ENCODE measurements at places on chromosomes 12 and 14. TPM values are rescaled to one million over a fixed set of nuclear protein-coding genes. Genes with fewer than 3 reads are reported as not detected.

The RNFT2 gene
- total RNA-seq, result 17.3 TPM

The GPATCH2L gene
- 42.6 TPM for total RNA-seq

The MYH6 gene
- not detected for total RNA-seq

DNA sequence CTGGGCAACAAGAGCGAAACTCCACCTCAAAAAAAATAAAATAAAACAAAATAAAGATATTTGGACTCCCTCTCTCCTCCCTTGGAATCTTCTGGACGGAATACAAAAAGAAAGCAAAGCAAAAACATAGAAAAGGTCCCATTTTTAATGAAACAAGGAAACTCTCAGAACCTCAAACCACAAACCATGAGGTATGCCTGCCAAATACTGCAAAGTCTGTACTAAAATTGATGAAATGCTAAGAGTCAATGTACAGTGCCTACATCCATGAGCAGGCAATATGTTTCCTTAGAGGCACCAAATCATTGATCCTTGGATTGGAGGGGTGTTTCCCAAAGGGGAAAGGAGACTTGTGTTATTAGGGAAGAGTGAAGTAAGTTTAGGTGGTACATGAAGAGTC lies 8.2 kb upstream of the RPS6KA5 start:
- no peak for DNase-seq

DNA sequence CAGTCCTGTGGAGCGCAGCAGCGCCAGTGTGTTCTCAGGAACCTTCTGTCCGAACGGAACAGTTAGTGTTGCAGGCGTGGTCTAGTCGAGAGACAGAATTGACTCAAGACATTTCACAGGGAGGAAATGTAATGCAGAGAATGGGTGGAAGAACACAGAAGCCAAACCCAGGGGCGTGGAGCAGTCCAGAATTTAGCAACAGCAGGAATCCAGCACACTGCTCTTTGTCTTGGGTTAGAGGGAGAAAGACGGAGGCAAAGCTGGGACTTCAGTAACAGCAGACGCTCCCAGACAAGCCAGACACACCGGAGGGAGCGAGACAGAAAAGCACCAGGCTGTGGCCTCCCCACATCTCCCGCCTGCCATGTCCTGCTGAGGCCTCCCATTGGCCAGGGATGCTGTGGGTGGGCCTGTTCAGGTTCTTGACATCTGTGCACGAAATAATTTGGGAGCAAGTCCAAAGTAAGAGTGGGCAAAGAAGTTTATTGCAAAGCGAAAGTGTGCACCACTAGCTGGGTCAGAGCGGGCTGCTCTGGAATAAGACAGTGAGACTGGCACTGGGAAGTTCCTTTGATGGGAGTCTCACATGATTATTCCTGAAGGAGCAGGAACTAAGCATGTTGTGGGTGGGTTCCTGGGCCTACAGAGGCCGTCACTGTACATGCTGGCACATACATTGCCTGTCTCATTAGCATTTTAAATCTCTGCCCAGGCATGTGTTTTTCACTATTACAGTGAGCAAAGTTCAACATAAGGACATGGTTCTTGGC lies 339.3 kb upstream of the SFSWAP start:
- no peak for DNase-seq

DNA sequence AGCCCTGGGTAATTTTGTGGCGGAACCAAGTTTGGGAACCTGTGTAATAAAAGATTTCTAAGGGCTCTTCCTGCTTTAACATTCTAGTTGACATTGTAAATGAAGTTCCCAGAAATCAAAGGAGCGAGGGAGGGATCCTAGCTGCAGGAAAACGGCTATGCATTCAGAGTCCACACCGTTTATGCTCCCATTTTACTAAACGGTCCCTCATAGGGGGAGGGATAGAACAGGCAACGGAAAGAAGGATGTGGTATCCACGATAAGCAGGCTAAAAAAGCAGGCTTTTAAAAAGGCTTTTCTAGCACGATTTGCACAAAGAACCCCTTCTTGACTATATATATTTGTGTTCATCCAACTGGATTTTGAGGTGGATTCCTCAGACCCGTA lies 559 bp downstream of the SYNJ2BP start:
- DNase-seq, result no peak

DNA sequence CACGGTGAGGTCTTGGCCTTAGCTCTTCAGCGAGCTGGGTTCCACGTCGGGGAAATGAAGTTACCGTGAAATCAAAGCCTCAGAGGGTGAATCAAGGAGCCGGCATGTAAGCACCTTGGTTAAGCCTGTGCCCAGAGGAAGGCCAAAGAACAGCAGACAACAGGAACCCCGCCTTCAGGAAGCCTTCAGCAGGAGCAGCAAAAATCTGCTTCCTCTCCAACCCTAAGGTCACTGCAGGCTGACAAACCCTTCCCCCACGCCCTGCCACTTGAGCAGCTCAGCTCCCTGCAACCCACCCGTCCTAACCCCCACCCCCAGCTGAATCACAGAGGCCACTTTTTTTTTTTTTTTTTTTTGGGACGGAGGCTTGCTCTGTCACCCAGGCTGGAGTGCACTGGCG lies 72.9 kb upstream of the LTA4H start:
- no peak for DNase-seq

- no peak for DNase-seq
These were observed 5.1 kb downstream of the WNT5B start for GRCh38 chr12:1634149-1634548.

Data from GM12878 (cell line).